ENCODE measurements at places on chromosomes 1 and 21. TPM values are rescaled to one million over a fixed set of nuclear protein-coding genes. Genes with fewer than 3 reads are reported as not detected.

DNA sequence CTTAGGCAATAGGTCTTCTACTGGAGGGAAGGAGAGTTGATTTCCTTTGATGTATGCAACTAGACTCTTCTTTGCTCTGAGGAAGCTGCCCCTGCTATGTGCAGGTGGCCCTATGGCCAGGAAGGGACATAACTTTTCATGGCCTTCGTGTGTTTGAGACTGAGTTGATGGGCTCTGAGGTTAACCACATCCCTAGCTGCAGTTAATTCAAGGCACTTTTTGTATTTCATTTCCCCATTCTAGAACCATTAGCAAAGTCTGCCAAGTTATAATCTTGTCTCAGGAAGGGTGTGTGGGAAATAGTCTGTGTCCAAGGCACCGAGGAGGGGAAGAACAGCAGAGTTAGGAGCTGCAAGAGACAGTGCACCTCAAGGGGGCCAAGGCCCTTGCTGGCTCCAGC is 2.5 kb downstream of the FCRL4 start:
- H3K4me1 ChIP-seq, result no peaks in the 10 kb centered on the region
- H3K27ac ChIP-seq, result no peak overlapping the region
- DNase-seq, result no peak
- H3K27me3 ChIP-seq, result peaks cover 3% of the 10 kb centered on the region

GRCh38 chr1:15286452-15286851 is 39.4 kb downstream of the FHAD1 start:
- H3K27me3 ChIP-seq, result peaks cover 11% of the 10 kb centered on the region
- H3K27ac ChIP-seq, result no peak overlapping the region
- H3K36me3 ChIP-seq, result no peaks in the 10 kb centered on the region
- H3K4me3 ChIP-seq, result no peak overlapping the region

PTPN22 gene
- not detected for total RNA-seq

GRCh38 chr1:197838836-197839235 is 63.6 kb upstream of the DENND1B start:
- DNase-seq, result no peak
- no peak overlapping the region for H3K4me3 ChIP-seq
- peak overlapping the region; percentile 2 for H3K27ac ChIP-seq
- H3K4me1 ChIP-seq, result peaks cover 10% of the 10 kb centered on the region

DESI2 gene
- total RNA-seq, result 62.9 TPM

GRCh38 chr1:100039591-100039990 is 69.8 kb downstream of the SLC35A3 start:
- H3K4me3 ChIP-seq, result peak overlapping the region; percentile 95
- peak overlapping the region; percentile 98 for H3K27ac ChIP-seq
- H3K36me3 ChIP-seq, result peaks cover 2% of the 10 kb centered on the region

- H3K27ac ChIP-seq, result no peak overlapping the region
- H3K4me1 ChIP-seq, result peaks cover 13% of the 10 kb centered on the region
- H3K36me3 ChIP-seq, result no peaks in the 10 kb centered on the region
- H3K4me3 ChIP-seq, result no peak overlapping the region
- H3K27me3 ChIP-seq, result no peaks in the 10 kb centered on the region
Measured at GRCh38 chr1:224525411-224526040, 90.6 kb upstream of the CNIH3 start.

DNA sequence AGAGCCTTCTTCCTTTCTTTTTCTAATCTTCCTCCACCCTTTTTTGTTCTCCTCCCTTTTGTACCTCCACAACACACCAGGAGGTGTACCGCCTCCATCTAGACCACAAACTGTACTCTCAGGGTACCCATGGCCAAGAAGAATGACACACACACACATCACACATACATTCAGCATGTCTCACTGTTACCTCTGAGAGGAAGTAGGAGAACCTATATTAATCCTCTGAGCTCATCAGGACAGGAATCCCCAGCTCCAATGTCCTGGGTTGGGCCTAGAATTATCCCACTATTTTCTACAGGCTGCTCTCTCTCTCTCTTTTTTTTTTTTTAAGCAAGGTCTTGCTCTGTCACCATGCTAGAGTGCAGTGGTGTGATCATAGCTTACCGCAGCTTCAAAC is 36.7 kb downstream of the ATP2B4 start:
- peaks cover 2% of the 10 kb centered on the region for H3K36me3 ChIP-seq
- H3K27me3 ChIP-seq, result no peaks in the 10 kb centered on the region
- H3K4me3 ChIP-seq, result peak overlapping the region; percentile 20
- H3K4me1 ChIP-seq, result peaks cover 54% of the 10 kb centered on the region

PCSK9 gene
- 0.41 TPM for total RNA-seq

- peaks cover 21% of the 10 kb centered on the region for H3K27me3 ChIP-seq
- no peak for DNase-seq
- H3K27ac ChIP-seq, result no peak overlapping the region
- H3K4me1 ChIP-seq, result peaks cover 24% of the 10 kb centered on the region
- no peak overlapping the region for H3K4me3 ChIP-seq
Measured at GRCh38 chr1:182672487-182672836, 11.9 kb downstream of the RGS8 start.

DNA sequence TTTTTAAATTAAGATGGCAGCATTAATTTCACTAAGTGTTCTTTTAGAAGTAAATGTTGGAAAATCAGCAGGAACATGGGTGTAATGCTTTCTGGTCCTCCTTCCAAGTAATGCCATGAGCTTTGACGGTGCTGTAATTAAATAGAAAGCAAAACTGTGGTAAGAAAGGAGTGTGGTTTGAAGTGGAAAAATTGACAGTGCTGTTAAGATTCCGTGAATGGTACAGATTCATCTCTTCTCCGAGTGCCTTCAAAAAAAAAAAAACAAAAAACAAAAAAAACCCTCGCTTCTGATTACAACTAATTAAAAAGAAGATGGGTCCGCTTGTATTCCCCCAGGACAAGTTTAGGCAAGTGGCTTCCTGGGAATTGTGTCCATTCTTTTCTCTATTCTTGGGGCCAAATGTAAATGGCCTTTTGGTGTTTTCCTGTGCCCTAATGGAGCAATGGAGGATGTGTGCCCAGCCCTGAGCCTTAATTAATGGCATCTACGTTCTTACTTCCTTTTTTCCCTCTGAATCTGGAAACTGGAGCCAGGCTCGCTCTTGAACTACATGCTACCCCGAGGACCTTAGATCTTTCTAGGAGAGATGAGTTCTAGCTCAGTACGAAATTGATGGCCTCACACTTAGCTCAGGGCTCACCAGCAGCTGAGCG is 5.1 kb downstream of the LMO4 start:
- no peak for DNase-seq
- H3K27ac ChIP-seq, result peak overlapping the region; percentile 4
- H3K27me3 ChIP-seq, result no peaks in the 10 kb centered on the region
- H3K4me1 ChIP-seq, result peaks cover 55% of the 10 kb centered on the region

DNA sequence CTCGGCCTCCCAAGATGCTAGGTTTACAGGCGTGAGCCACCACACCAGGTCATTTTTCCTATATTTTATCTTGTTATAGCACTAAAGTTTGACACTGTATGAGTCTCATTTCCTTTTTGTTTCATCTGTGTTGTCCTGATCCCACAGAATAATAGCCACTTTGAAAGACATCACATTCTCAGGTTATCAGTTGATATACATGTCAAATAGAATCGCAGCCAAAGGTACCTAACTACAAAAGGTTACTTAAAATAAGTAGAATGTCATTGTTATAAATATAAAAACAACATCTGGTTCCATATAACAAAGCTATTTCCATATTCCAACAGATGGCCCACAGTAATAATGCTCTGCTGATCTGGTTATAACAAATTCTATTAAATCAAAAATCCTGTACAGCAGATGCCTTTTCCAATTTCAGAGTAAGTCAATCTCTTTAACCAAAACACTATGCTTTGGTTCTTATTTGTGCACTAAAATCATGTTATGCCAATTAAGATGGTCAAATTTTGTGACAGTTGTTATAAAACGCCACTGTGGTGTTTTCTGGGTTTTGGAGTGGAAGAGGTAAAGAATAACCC is 6.0 kb downstream of the FOXJ3 start:
- no peak overlapping the region for H3K27ac ChIP-seq
- no peak overlapping the region for H3K4me3 ChIP-seq
- H3K27me3 ChIP-seq, result no peaks in the 10 kb centered on the region
- no peaks in the 10 kb centered on the region for H3K36me3 ChIP-seq
- no peak for DNase-seq
